ENCODE measurements at places on chromosomes 2 and 18.

GRCh38 chr2:15034246-15034645, 401.7 kb downstream of the LRATD1 start:
- DNase-seq: no peak

DNA sequence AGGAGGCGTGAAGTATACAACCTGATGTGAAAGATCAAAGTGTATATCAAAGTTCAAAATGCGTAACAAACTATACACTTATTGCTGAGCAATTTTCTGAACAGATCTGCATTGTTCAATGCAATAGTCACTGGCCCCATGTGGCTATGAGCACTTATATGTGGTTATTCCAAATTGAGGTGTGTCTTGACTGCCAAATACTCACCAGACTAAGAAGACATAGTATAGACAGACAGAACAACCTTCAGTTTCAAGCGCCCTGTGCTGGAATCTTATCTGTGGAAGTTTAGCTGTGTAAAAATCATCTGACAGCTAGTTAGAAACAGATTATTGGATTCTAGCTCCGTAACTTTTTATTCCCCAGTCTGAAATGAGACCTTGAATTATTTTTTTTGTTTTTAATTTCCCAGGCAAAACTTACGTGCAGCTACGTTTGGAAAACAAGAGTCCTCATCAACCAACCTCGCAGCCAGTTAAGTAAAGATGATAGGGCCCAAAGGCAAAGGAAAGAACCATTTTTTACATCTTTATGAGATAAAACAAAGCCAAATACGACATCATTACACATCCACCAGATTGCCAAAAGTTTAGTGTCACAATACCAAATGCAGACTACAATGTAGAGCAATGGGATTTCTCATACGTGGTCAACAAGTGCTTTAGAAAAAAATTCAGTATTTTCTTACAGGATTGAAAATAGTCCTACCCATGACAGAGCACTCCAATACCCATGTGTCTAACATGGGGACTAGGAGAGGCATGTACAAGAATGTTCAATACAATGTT, 37.2 kb downstream of the MBOAT2 start:
- DNase-seq: no peak

- no peak for DNase-seq
Measured at GRCh38 chr2:67210430-67210829, 186.7 kb upstream of the ETAA1 start.

DNA sequence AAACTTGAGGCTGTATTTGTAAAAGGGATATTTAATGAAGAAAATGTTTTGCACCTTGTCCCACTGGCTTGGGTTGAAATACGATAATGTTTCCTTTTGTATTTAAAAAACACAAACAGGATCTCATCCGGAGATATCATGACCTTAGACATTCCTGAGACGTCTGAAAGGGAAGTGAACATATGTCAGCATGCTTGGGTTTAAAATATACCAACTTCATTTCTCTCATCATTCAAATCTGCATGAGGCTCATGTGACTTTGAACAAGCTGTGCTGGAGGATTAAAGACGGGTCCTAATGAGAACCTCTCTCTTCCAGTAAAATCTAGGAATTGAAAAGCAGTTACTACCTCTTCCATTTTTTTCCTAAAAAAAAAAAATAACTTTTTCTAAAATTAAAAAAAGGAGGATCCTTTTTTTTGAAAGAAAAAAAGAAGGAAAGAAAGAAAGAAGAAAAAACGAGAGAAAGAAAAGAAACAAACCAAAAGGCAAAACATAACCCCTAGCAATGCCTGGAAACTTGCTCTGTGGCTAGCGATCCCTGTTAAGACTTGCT, 106.8 kb upstream of the ZFP36L2 start:
- DNase-seq: no peak

DNA sequence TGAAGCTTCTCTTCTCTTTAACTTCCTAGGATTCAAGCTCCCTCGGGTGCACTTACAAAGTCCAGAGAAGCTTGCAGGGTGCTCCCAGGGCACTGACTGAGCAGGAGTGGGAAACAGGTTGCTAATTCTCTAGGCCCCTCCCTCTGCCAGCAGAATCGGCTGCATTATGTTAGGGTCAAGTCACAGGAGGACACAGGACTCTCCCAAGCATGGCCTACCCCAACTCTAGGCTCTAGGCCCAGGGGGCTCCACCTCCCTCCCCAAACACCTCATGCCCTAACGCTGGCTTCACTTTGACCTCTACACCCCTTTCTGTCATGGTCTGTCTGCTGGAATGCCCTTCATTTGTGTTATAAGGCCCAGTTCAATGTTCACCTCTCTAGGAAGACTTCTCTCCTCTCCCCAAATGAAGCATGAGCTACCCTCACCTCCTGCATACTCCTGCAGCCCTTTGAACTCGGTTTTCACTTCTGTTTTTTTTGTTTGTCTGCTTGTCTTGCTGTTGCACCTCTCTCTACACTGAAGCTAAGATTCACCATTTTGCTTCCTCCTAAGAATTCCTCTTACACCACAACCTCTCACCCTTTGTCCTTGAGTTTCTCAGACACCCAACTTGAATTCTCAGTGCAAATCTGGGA, 521.8 kb upstream of the ID2 start:
- DNase-seq: no peak

- no peak for DNase-seq
Measured at GRCh38 chr2:232873292-232873908, 3.3 kb downstream of the SNORC start.

DNA sequence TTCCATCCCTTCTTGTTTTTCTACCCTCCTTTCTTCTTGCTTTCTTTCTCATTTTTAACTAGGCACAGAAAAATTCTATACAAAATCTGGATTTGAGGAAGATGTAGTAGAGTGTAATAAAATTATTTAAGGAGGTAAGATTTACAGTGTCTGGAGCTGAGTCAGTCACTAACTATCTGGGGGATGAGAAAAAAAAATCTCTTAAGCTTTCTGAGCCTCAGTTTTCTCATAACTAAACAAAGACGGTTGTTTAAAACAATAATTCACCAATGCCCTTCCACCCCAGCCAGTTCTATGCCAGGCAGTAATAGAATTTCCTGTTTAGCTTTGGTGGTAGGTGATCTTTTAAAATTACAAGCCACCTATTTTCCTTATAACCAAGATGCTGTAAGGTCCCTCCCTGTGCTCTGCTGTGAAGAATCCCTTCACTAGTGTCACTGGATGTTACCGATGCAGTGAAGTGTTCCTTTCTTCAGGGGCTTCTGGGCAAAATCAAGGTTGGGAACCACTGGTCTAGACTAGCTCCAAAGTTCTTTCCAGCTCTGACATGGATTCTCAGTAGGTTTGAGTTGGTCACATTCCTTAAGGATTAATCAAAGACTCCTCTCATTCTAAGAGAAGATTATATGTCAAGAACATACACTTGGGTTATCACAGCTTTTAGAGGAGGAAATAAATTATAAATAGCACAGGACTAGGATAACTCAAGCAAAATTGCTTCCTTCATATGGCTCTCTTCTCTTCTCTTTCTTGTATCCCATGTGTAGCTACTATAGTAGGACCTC, 289.0 kb downstream of the CDH2 start:
- DNase-seq: no peak

- DNase-seq: no peak
Measured at GRCh38 chr2:118763797-118764196, 83.7 kb downstream of the EN1 start.

DNA sequence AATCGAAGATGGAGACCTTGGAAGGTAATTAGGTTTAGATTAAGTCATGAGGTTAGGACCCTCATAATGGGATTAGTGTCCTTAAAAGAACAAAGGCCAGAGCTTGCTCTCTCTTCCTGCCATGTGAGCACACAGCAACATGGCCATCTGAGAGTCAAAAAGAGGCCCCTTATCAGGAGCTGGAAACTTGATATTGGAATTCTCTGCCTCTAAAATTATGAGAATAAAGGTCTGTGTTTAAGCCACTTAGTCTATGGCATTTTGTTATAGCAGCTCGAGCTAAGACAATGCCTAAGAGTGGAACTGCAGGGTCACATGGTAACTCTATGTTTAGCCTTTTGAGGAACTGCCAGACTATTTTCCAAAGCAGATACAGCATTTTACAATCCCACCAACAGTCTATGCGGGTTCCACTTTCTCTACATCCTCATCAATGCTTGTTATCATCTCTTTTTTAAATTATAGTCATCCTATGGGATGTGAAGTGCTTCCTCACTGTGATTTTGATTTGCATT, 42.4 kb downstream of the THADA start:
- no peak for DNase-seq

DNA sequence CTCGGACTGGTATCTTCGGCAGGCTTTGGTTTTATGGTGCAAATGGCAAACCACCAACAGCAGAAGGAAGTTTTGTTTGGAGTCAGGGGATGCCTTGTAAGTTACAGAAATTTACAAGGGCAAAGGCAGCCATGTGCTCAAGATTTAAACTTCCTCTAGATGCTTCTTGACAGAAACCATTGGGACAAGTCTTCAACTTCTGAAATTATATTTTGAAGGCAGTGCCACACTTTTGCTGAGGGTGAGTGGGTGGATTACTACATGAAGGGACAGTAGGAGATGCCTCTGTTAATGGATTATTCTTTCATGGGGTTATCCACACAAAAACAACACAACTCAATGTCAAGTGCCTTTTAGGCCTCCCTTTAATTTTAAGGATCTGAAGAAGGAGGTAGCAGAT, 97.9 kb downstream of the VAPA start:
- no peak for DNase-seq

GRCh38 chr2:26185954-26186770, 13.3 kb downstream of the GAREM2 start:
- no peak for DNase-seq

DNA sequence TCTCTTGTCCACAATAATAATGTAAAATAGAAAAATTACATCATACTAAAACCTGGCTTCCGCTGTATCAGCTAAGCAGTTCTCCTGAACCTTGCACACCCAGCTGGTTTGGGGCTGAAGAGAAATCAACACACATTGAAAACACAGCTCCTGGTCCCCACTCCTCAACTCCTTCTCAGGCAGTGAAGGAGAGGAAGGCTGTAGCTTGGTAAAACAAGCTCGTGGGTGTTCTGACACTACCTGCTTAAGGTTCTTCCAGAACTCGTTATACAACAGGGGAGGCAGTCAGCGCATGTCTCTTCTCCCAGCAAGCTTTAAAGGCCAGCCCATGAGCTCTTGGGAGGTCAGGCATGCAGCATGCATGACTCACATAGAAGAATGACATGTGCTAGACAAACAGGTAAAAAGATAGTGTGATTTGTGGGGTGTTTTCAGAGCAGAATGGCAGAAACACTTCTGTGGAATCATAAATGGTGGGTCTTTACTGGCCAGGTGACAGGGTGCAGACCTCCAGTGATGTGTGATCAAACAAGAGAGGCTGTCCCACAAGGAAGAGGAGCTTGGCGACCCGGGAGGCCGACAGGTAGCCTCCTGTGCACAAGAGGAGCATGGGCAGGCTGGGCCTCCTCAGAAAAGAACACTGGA, 69.1 kb downstream of the UXS1 start:
- no peak for DNase-seq

DNA sequence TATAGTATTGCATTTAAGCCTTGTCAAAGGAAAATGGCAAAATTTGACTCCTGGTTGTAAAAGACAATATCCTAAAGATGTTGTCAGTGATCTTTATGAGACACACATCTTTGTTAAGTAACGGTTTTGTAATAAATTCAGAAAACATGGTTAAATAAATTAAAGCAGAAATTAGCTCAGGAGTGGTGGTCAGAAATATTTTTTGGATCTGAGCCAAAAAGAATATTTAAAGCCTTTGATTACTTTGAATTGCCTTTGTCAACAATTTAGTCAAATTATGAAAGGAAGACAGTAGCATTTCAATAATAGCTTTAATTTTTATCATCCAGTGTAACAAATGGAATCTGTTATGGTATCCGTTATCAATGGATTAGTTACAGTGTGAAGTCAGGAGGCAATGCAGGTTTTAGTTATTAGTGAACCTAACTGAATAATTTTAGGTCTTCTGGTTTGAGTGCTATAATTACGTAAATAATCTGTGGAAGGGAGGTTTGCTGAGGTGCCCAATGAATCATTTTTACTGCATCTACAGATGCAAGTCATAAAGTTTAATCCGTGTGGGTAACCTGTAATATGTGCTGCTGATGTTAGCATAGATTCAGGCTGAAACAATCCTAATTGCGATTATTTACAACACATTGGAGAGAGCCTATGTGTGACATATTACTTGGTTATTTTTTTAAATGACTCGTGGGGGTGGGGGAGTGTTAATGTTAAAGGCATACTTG, 42.7 kb downstream of the SMAD4 start:
- DNase-seq: no peak
